ENCODE measurements at places on chromosomes 13 and 19.
A peak's percentile ranks its signal among the peaks of the same experiment; 100 is the strongest.

- peak; percentile 91 for DNase-seq
Observed at GRCh38 chr19:1383312-1384084, at the start of gene NDUFS7. NDUFS7 (plus strand) TSS chr19:1383907; CDS start chr19:1383927, 20 bp downstream.

DNA sequence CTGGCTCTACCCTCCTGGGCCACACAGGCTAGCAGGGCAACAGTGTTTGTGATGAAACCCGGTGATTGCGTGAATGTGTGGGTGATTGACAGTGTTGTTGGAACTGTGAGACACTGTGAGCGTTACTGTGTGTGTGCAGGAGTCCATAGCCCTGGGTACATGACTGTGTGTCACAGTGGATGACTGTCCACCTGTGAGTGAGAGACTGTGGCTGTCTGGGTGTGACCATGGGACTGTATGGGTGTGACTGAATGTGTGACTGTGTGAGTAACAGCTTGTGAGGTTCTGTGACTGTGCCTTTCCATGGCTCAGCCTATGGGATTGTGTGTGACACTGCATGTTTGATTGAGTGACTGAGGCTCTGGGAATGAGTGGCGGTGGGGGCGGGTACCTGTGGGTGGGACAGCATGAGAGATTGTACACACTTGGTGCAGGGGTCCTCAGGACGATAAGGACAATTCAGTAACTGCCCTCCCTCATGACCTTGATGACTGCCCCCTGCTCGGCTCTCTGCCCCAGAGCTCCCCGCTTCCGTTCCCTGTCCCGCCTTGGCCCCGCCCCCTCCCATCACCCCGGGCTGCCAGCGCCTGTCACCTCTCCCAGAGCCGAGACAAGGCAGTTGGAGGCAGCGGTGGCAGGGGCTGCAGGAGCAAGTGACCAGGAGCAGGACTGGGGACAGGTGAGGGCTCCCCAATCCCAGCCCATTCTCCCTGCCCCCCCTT is at the start of gene GIPR:
TSS of gene GIPR (plus strand) at position 602 of the 722 bp plus-strand sequence. CDS start 1,300 bp downstream, outside the sequence.
- peak; percentile 84 for DNase-seq

- no peak for DNase-seq
Observed at GRCh38 chr13:100388923-100389322, 199.7 kb downstream of the GGACT start.

GRCh38 chr13:112879283-112879833 is 89.7 kb upstream of the MCF2L start:
- no peak for DNase-seq

- DNase-seq: no peak
Observed at GRCh38 chr13:74070513-74070912, 63.7 kb downstream of the KLF12 start.

GRCh38 chr19:2774953-2775555 is 8.0 kb downstream of the SGTA start:
- DNase-seq: no peak

DNA sequence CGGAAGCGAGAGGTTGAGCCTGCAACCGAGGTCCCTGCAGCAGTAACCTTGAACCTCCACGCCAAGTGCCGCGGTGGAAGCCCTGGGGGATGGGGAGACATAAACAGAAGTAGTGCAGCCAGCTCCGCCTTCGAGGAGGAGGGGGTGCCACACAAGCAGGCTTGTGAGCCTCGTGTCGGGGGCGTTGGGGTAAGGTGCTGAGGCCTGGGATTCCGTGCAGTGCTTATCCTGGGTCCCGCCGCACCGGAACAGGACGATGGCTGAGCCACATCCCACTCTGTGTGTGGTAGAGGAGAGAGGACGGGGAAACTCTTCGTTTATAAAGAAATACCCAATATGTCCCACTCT is 51.0 kb downstream of the SOX1 start:
- DNase-seq: no peak

DNA sequence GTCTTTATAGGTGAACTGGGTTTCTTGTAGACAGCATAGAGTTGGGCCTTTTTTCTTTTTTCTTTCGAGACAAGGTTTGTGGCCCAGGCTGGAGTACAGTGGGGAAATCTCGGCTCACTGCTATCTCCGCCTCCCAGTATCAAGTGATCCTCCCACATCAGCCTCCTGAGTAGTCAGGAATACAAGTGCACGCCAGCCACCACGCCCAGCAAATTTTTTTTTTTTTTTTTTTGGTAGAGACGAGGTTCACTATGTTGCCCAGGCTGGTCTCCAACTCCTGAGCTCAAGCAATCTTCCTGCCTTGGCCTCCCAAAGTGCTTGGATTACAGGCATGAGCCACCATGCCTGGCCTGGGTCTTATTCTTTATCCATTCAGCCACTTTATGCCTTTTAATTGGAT is 5.1 kb upstream of the CALM3 start:
- DNase-seq: no peak

DNA sequence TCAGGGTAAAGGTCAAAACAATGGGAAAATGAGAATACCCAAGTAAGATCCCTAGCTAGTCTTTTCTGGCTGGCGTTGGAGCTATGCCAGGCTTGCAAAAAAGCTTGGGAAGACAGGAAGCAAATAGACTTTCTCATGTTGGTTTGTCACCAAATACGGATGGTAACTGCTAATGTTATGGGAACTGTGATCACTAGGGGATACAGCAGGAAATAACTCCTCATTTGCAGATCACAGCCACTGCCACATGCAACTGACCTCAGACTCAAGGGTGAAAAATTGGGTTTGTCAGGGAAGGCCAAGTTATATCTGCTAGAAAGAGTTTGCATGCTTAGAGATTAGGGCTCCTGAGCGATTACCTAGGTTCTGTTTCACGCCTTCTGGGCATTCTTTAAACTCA is 162.9 kb downstream of the NHLRC3 start:
- DNase-seq: no peak

DNA sequence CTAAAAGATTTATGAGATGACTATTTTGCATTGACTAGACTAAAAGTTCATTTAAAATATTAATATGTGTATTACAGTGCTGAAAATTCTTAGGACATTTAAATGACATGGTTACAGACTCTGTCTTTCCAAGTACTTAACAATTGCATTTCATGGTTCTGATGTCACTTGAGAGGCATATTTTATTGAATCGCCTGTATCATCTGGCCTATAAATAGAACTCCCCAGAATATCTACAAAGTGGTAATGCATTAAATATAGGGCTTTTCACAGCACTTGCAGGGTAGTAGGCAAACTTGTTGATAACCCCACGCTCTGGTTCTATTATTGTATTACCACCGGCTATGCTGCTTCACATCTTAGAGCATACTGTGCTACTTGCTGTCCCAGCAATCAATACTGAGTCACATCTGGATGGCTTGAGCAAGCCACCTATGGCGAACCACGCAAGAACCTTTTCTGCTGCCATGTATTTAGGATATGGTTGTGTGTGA is 400.6 kb downstream of the HS6ST3 start:
- DNase-seq: no peak

DNA sequence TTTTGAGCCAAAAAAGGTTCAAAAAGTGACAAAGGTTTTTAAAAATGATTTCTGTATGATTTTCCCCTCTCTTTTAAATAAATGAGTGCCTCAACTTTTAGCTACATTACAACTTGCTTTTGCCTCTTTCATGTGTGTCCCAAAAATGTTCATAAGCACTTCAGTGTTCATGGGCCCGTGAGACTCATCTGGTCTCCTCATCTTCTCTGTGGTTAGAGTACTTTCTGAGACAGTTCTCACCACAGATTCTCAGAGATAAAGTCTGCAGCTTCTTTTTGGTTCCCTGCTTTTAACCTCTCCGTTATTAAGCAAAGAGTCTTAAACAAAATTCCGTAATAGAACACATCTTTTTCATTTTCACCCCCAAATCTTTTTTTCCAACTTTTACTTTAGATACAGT is 156.9 kb downstream of the DLEU7 start:
- no peak for DNase-seq

DNA sequence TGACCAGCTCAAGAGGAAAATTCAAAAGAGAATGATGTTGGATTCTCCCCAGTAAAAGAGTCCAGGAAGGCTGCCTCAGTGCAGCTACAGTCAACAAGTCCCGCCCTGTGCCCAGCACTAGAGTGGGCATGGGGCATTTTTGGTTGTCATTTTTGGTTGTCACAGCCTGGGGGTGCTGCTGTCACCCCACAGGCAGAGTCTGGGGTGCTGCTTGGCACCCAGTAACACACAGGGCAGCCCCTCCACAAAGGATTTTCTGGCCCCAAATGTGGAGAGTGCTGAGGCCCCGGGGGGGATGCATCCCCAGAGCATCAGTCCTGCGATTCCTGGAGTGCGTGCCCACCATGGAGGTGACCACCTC is 28.2 kb upstream of the TMEM255B start:
- DNase-seq: no peak

- no peak for DNase-seq
Observed at GRCh38 chr13:30872276-30872594, 33.8 kb upstream of the MEDAG start.

GRCh38 chr19:23403581-23404324 is 8.5 kb upstream of the ZNF91 start:
- DNase-seq: no peak

DNA sequence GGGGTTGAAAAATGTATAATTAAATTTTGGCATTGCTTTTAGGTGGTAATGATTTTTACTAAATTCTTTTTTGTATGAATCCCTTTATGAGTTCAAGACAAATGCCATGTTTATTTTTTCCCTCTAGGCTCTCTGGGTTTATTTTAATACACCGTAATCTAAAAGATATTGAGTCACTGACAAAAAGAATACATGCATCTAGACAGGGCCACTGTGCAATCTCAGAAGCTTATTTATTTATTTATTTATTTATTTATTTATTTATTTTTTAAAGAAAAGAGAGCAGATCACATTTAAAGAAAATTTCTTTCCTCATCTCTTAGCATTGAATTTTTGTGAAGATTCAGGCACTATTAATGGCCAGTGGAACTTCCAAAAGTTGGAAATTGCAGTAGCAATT is 283.9 kb upstream of the SLC10A2 start:
- DNase-seq: no peak

GRCh38 chr19:18899624-18900560 is 3.9 kb upstream of the CERS1 start:
- DNase-seq: no peak

DNA sequence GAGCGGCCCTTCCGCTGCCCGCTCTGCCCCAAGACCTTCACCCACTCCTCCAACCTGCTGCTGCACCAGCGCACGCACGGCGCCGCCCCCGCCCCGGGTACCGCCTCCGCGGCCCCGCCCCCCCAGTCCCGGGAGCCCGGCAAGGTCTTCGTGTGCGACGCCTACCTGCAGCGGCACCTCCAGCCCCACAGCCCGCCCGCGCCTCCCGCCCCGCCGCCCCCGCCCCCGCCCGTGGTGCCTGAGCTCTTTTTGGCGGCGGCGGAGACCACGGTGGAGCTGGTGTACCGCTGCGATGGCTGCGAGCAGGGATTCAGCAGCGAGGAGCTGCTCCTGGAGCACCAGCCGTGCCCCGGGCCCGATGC is 3.2 kb upstream of the NAT14 start:
- no peak for DNase-seq

Data from activated CD4-positive, alpha-beta T cell treated with anti-CD3 and anti-CD28 coated beads, Interleukin-2, amount 50 U/mL, for 48 hours (primary cell).